Mesothelial cell of epicardium (in vitro differentiated cells): ENCODE measurements at places on chromosomes 5 and 9. TPM values are rescaled to one million over a fixed set of nuclear protein-coding genes. Genes with fewer than 3 reads are reported as not detected.

Gene MARCOL
- total RNA-seq = 0.18 TPM in 1 of 3 replicates, not detected in the others

Gene C5orf58
- total RNA-seq = not detected in 3 replicates

Gene NIPAL4
- 0.18 to 0.49 TPM (median 0.40 TPM) in 3 replicates for total RNA-seq

DNA sequence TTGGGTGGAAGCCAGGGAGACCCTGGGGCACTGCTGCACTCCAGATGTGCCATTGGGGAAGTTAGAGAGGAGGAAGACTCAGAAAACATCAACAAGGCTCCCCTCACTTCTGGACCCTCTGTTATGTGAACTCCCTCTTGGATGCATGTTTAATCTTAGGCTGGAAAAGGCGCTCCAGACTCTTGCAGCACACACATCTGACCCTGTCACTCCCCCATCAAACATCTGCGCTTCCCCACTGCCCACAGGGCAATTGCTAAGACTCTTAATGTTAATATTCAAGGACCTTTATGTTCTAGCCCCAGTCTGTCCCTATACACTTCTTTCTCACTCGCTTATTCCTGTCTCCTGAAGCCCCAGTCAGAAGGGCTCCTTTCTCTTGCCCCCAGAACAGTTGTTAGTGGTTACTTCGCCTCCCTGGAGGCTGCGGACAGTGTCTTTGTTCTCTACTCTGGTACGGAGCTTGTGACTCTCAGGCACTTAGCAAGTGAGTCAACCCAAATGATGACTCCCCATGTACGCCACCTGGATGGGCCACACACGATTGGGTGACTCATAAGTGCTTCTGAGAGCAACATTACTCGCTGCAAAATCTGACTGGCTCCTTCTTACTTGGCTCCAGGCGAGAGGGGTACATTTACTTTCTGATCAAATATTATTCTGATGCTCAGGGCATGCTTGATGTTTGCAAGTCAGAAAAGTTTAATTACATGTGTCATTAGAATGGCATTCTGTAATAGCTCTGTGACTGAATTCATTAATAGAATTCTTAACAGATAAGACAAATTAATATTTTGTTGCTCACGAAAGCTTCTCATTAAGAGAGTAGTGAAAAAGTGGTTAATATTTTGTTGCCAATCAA is 193.6 kb downstream of the HSPA4 start:
- DNase-seq = no peak
- H3K4me3 ChIP-seq = no peak overlapping the region
- H3K27ac ChIP-seq = no peak overlapping the region
- H3K36me3 ChIP-seq = no peaks in the 10 kb centered on the region
- peaks cover 2% of the 10 kb centered on the region for H3K4me1 ChIP-seq
- H3K27me3 ChIP-seq = no peaks in the 10 kb centered on the region

DNA sequence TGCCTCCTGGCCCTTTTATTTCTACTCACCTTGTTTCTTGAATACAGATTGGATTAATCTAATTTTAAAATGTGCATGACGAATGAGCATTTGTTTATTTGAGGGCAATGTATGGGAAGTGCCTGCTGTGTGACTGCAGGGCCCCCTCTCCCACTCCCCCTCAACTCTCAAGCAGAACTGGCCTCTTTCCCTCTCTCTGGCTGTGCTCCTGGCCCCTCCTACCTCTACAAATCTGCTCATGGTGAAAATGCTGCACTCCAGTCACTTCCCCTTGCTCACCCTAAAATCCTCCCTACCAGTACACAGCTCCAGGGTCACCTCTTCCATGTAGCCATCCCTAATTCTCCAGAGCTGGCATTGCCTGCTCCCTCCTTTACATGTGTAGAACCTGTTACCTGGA is 17.2 kb upstream of the NDST1 start:
- H3K4me1 ChIP-seq = peaks cover 59% of the 10 kb centered on the region
- DNase-seq = no peak
- no peak overlapping the region for H3K4me3 ChIP-seq
- peak overlapping the region; percentile 77 for H3K27ac ChIP-seq
- H3K36me3 ChIP-seq = peaks cover 2% of the 10 kb centered on the region

DNA sequence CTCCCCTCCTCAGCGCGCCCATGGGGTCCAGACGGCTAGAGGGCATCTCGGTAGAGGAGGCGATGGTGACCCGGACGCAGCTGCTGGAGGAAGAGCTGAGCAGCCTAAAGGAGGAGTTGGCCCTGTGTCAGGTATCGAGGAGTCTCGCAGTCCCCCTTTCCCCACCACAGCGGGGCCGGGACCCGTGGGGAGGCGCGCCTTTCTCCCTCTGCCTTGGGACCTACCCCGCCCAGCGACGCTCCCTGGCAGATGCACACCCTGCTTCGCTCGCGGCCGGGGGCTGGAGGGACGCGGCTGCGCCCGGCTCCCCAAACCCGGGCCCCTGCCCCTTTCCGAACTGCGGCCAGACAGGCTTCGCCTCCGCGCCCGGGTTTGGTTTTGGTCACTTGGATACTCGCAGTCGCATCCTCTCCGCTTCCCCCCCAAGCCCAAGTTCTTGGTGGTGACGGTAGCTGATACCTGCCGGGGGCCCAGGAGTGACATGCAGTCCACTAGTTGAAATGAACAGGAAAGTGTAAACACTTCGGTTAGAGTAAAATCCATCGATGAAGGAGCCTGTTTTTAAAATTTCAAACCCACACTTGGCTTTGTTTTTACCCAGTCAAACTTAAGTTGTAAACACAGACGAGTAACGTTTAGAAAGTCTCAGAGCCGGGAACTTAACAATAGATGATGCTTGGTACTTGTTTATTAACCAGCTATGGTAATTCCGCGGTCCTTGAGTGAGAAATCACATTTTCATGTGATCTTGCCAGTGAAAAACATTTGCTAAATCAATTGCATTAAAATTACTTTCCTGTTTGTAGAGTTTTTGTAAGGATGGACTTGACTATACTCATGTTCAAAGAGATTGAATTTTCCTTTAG is 688 bp downstream of the CNTLN start:
- H3K27me3 ChIP-seq = no peaks in the 10 kb centered on the region
- no peaks in the 10 kb centered on the region for H3K36me3 ChIP-seq
- H3K27ac ChIP-seq = peak overlapping the region; percentile 87
- peaks cover 19% of the 10 kb centered on the region for H3K4me1 ChIP-seq
- peak; percentile 26 for DNase-seq

DNA sequence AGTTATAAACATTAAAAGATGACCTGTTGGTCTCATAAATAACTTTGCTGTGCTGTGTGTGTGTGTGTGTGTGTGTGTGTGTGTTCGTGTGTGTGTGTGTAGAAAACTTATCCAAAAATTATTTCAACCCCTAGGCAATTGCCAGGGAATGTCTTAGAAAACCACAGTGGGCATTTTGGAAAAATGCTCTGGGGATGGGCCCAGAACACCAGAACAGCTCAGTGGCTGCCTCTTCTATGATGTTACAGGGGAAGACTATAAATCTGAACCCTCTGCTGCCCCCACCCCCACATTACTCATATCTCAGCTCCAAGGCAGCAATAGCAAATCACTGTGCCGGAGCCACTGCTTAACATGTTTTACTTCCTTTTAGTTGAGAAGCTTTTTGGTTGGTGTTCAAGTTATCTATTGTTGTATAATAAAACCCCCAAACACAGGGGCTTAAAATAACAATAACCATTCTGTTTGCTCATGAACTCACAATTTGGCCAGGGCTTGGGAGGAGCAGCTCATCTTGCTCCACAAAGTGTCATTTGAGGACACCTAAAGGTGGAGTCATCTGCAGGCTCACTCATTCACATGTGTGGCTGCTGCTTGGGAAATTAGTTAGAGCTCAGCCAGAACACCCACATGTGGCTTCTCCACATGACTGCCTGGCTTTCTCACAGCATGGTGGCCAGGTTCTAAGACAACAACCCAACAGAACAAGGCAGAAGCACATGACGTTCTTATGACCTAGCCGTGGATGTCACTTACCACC is 40.4 kb downstream of the ACTBL2 start:
- peaks cover 54% of the 10 kb centered on the region for H3K4me1 ChIP-seq
- no peak overlapping the region for H3K4me3 ChIP-seq
- no peaks in the 10 kb centered on the region for H3K36me3 ChIP-seq
- peak overlapping the region; percentile 86 for H3K27ac ChIP-seq
- DNase-seq = no peak

DNA sequence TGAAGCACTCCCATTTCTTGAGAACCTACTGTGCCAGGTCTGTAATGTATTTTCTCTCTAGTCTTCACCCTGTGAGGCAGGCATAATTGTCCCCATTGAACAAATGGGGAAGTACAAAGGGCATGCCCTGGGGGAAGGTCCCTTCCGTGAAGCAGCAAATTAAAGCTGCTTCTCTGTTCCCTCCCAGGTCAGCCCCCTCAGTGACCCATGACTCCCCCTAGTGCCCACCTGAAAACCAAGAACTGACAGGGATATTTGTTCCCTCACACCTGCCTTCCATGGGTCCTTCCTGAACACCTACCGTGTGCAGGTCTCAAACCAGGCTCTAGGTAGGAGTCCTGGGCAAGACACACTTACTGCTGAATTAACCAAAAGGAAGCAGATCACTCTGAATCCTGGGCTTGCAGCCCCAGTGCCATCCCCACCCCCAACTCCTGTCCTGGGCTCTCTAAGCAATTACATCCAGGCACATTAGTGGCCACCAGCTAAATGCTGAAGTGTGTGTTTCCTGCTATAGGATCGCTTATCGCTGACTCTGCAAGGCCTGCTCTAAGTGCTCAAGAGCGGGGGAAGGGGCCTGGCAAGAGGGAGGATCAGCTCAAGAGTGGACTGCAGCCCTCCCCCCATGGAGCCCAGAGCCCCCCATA is 254.8 kb downstream of the CDK5RAP2 start:
- no peak overlapping the region for H3K27ac ChIP-seq
- DNase-seq = no peak
- H3K27me3 ChIP-seq = peaks cover 36% of the 10 kb centered on the region
- no peaks in the 10 kb centered on the region for H3K4me1 ChIP-seq

GRCh38 chr9:93267091-93267541 is 83.2 kb downstream of the WNK2 start:
- H3K4me1 ChIP-seq = no peaks in the 10 kb centered on the region
- peaks cover 26% of the 10 kb centered on the region for H3K36me3 ChIP-seq
- H3K27ac ChIP-seq = no peak overlapping the region
- no peak overlapping the region for H3K4me3 ChIP-seq
